ENCODE measurements at places on chromosomes 1 and 21.

GRCh38 chr21:20942523-20942922 lies 55.7 kb upstream of the NCAM2 start:
- DNase-seq: no peak

- no peak for DNase-seq
Observed at GRCh38 chr1:240387051-240387450, 224.9 kb downstream of the GREM2 start.

GRCh38 chr1:28456078-28456477 lies 49.8 kb upstream of the RCC1 start:
- DNase-seq: no peak

GRCh38 chr1:7538849-7539768 lies 232.0 kb upstream of the VAMP3 start:
- DNase-seq: no peak

DNA sequence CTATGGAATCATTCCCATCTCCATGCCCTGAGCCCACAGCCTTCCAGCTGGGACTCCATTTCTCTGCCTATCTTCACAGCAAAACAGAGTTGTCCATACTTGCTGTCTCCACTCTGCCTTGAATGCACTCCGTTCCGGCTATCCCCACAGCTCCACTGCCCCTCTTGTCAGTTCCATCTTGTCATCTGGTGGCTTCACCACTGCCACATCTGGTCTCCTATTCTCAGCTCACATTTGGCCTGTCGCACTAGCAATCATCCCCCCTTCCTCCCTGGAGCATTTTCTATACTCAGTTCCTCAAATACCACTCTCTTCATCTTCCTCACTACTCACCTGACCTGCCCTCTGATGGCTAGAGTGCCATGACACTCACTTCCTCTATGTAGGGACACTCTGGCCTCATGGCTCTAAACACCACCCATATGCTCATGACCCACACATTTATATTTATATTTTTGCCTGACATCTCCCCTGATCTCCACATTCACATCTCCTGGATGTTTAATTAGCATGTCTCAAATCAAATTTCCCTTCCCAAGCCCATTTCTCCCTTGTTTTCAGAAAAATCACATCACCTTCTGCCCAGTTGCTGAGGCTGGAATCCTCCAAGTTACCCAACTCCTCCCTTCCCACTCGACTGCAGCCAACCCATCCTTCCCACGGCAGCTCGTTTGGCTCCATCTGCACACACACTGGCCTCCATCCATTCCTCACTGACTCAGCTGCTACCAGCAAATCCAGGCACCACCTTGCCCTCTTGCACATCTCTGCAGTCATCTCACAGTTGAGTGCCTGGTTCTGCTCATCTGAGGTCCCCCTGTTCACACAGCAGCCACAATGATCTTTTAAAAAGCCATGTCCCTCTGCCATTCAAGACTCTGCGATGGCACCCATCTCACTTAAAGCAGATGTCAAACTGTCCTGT lies 6.1 kb downstream of the ZNF692 start:
- no peak for DNase-seq

DNA sequence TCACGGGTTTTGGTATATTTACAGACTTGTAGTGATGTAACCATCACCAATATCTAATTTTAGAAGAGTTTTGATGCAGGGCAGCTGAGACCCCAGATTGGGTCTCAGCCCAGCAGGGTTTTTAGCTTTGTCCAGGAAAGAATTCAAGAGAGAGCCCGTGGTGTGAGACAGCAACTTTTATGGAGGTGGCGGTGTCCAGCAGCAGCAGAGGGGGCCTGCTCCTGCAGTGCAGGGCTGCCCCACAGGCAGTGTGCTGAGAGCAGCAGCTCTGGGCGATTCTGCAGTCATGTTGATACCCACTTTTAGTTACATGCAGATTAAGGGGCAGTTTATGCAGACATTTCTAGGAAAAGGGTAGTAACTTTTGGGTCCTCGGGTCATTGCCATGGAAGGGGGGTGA lies 1.8 kb upstream of the EPHX1 start:
- peak; percentile 10 for DNase-seq

- no peak for DNase-seq
Observed at GRCh38 chr1:232789651-232790050, 15.6 kb upstream of the MAP10 start.

GRCh38 chr1:186905561-186905960 lies 76.8 kb downstream of the PLA2G4A start:
- DNase-seq: no peak

DNA sequence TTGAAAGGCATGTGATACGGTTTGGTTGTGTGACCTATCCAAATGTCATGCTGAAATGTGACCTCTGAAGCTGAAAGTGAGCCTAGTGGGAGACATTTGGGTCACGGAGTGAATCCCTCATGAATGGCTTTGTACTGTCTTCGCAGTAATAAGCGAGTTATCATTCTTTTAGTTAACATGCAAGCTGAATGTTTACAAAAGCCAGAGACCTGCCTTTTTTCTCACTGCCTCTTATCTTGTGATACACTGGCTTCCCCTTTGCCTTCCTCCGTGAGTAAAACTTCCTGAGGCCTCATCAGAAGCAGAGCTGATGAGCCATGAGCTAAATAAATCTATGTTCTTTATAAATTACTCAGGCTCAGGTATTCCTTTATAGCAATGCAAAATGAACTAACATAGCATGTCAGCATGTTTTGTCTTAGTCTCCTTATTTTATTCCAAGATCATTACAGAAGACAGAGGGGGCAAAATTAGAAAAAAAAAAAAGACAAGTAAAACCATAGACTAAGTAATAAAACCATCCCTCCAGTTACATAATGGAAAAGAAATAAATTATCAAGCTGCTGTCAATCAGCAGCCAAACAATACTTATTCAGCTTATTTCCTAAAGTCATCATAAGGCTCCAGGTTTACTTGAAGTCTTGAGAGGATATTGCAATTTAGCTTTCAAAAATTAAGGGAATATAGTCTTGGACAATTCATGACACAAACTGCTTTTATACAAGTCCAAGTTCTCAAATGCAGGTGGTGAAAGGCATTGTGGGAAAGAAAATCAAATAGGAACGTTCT lies 12.1 kb downstream of the RGS18 start:
- DNase-seq: no peak

DNA sequence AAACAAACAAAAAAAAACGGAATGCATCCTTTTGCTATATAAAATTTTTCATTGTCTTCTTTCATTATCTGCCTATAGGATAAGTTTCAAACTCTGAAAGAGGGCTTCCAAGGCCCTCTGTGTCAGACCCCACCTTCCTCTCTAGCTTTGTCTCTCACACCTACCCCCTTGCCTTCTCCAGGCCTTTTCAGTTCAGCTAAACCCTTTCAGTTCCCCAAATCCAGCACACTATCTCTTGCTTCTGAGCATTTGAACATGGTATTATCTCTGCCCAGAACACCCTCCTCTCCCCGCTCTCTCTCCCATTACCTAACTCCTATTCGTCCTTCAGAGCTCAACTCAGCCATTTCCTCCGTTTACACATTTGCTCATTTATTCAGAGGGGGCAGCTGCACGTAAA lies 35.7 kb downstream of the C1orf216 start:
- no peak for DNase-seq

- DNase-seq: no peak
Observed at GRCh38 chr1:245807306-245807705, 652.5 kb downstream of the KIF26B start.

DNA sequence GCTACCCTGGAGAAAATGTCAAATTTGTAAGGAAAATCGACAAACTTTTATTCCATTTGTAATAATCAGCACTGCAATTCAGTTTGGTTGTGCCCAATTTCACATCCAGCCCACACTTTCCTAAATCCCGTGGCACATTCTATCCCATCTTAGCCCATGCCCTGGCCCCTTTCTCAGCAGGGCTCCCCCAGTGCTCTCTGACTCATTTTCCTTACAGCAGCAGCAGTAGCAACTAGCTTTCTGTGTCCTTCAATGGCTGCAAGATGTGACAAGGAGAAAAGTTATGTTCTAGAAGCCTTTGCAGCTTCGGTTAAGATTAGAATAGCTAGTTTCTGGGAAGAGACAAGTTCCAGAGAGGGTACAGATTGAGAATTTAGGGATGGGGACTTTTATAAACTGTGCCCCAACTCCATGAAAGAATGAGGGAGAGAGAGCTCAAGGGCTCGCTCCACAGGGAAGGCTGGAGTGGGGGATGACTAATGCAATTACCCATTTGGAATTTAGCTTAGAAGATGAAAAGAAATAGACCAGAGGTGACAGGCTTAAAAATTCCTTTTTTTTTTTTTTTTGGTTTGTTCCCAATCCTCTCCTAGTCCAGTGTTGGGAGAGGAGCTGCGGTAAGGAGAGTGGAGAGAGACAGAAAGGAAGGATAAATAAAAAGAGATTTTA lies 47.0 kb upstream of the POU2F1 start:
- no peak for DNase-seq

- DNase-seq: no peak
Observed at GRCh38 chr1:42524330-42524729, 61.2 kb downstream of the CCDC30 start.

GRCh38 chr21:38807986-38808385 lies 2.3 kb downstream of the ETS2 start:
- DNase-seq: peak; percentile 61

- DNase-seq: no peak
Observed at GRCh38 chr1:167871331-167871730, 42.6 kb downstream of the ADCY10 start.

DNA sequence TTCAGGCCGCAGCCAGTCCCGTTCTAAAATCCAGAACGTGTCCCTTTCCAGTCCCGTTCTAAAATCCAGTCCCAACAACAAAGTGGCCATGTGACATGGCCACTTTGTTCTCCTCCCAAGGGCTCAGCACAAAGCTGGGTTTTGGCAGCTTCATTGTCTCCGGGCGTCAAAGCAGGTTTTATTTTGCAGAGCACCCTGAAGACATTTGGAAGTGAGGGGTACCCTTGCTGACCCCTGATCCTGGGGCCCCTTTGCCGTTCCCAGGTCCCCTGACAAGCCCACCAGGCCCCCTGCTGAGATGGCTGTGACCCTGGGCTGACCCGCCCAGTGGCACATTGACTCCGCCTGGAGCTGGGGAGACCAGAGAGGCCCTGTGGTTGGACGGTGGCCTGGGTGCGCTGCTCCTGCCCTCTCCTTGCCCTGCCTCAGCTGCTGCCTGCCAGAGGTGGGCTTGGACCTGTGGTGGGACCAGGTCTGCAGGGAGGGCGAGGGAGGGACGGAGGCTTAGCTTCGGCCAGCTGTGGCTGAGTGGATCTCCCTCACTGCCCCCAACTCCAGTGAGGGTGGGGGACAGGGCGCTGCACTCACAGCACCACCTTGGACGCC lies 4.3 kb downstream of the PFKL start:
- no peak for DNase-seq

- DNase-seq: no peak
Observed at GRCh38 chr1:209583408-209583807, at the start of gene CAMK1G. Gene CAMK1G (plus strand): TSS chr1:209583714. CDS start chr1:209594984, 11,270 bp downstream.

- no peak for DNase-seq
Observed at GRCh38 chr1:181061891-181062835, 26.3 kb upstream of the IER5 start.

DNA sequence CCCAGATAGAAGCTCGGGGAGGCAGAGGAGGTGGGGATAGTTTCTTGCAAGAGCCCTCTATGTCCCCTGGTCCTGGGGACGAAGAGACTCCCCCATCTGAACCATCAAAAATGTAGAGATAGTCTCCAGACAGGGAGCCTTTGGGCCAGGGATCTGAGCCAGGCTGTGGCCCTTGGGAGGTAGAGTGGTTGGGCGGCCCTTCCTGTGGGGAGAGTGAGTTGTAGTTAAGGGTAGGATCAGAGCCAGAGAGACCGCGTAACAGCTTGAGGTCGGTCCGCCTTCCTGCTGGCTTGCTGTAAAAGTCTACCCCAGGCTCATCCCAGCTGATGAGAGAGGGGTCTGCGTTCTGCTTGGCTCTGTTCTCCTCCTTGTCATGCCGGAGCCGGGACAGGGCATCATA lies 25.3 kb downstream of the PIK3C2B start:
- DNase-seq: no peak

- DNase-seq: no peak
Observed at GRCh38 chr1:19654886-19655717, 9.6 kb upstream of the HTR6 start.

DNA sequence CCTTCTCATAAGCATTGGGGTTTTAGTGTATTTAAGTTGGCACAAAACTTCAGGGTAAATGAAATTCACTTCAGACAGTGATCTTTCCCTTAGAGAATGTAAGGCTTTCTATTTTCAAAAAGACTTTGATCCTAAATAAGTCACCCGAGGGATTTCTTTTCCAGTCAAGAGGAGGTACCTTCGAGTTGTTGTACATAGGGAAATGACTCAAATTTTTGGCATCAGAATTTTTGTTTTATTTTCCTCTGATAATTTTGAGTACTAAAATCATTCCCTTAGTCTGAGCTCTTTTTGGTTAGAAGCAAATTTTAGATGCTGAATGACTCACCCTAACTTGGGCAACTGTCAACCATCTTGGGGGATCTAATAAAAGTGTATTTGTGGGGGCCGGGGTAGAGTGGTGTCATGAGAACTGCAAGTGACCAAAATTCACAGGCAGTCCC lies 193.9 kb downstream of the DHRS3 start:
- no peak for DNase-seq

GRCh38 chr1:156151093-156151688 lies 2.2 kb upstream of the SEMA4A start:
- no peak for DNase-seq

DNA sequence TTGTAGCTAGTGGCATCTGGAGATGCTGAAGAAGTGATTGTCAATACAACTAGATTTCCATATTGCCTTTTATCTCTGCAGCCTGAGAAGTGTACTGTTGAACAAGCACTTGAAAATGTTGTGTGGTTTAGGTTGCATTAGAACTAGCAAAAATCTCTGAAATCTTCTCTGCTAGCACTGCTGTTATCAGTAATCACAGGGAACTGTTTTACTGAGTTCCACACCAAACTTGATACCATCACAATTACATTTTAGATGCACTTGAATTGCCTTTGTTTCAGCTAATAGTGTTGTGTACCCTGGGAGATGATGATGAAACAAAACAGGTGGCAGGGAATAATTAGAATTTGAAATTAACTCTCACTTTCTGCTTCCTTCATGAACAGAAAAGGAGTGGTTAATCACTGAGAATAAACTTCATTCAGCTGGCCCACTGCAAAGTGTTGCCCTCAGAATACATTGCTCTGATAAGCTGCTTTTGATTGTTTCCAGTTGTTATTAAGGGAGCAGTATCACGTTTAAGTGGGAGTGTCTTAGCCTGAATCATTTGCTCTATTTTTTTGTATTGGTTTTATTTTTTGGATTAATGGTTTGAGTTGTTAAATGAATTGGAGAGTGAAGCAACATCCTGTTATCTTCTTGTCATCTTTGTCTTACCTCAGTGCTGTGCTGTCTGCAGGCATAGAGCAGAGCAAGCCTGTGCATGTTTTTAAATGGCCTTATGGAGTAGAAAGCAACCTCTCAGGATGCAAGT lies 13.0 kb downstream of the FAM20B start:
- DNase-seq: no peak

Data from colonic mucosa (tissue), 4 donors.